ENCODE measurements at places on chromosomes 1 and 21. TPM values are rescaled to one million over a fixed set of nuclear protein-coding genes. Genes with fewer than 3 reads are reported as not detected.
A peak's percentile ranks its signal among the peaks of the same experiment; 100 is the strongest.

DNA sequence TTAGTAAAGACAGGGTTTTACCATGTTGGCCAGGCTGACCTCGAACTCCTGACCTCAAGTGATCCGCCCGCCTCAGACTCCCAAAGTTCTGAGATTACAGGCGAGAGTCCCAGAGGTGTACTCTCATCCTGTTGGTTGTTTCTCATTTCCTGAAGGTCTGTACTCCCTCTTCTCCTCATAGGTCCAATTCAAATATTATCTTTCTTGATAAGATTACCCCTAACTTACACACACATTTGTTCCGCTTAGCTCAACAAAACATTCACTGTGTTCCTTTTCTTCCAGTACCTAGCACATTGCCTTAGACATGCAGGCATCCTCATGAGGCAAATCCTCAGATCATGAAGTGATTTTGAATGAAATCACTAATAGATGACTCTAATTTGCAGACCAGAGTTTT, 72.4 kb upstream of the SSX2IP start:
- no peak overlapping the region for H3K27ac ChIP-seq
- peaks cover 10% of the 10 kb centered on the region for H3K4me1 ChIP-seq
- H3K4me3 ChIP-seq: no peak overlapping the region
- no peaks in the 10 kb centered on the region for H3K36me3 ChIP-seq

The ARMH1 gene
- 162 TPM for total RNA-seq

GRCh38 chr1:204589409-204590038, 73.3 kb downstream of the MDM4 start:
- H3K4me1 ChIP-seq: no peaks in the 10 kb centered on the region
- no peak overlapping the region for H3K27ac ChIP-seq
- no peak for DNase-seq

The FCAMR gene
- not detected for total RNA-seq

The OPRD1 gene
- total RNA-seq: 0.02 TPM

GRCh38 chr1:25735956-25736529, 64.0 kb upstream of the SELENON start:
- no peak for DNase-seq
- H3K27ac ChIP-seq: no peak overlapping the region
- no peak overlapping the region for H3K4me3 ChIP-seq

The HPCA gene
- 0.61 TPM for total RNA-seq

- H3K36me3 ChIP-seq: peaks cover 4% of the 10 kb centered on the region
- no peak for DNase-seq
- peak overlapping the region; percentile 48 for H3K4me3 ChIP-seq
- H3K27me3 ChIP-seq: peaks cover 26% of the 10 kb centered on the region
- H3K4me1 ChIP-seq: peaks cover 31% of the 10 kb centered on the region
Observed at GRCh38 chr1:224624432-224624831, 8.3 kb downstream of the CNIH3 start.

DNA sequence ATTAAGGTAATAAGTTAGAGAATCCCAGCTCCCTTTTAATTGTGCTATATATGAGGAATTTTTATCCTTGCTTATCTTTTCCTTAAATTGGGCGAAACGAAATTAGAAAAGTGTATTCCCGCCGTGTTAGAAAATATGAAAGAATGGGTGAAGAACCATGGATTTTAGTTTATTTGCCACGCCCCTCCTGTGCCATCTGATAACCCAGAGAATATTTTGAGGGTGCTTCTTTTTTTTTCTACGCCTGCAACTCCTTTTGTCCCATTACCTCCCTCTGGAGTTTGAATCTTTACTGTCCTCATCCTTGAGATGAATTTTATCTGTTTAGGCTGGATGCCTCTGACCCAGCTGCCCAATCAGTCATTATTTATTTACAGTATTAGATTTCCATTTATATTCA, 1.6 kb downstream of the TLCD4 start:
- DNase-seq: no peak
- no peaks in the 10 kb centered on the region for H3K36me3 ChIP-seq
- no peak overlapping the region for H3K4me3 ChIP-seq
- H3K27ac ChIP-seq: no peak overlapping the region
- H3K4me1 ChIP-seq: peaks cover 8% of the 10 kb centered on the region
- peaks cover 46% of the 10 kb centered on the region for H3K27me3 ChIP-seq

- H3K4me3 ChIP-seq: no peak overlapping the region
- H3K36me3 ChIP-seq: peaks cover 1% of the 10 kb centered on the region
- DNase-seq: no peak
- no peak overlapping the region for H3K27ac ChIP-seq
- peaks cover 3% of the 10 kb centered on the region for H3K4me1 ChIP-seq
Observed at GRCh38 chr1:51648180-51649109, 31.6 kb downstream of the OSBPL9 start.

- DNase-seq: no peak
- H3K36me3 ChIP-seq: no peaks in the 10 kb centered on the region
- no peak overlapping the region for H3K4me3 ChIP-seq
- H3K4me1 ChIP-seq: no peaks in the 10 kb centered on the region
Observed at GRCh38 chr1:164754088-164754600, 195.2 kb downstream of the PBX1 start.

The HES5 gene
- not detected for total RNA-seq

The MAST2 gene
- total RNA-seq: 18.2 TPM
